ENCODE measurements at places on chromosomes 11 and 22.

- no peak for DNase-seq
Observed at GRCh38 chr11:22536071-22536470, 89.6 kb downstream of the FANCF start.

GRCh38 chr11:21110415-21110814 lies 441.0 kb downstream of the NELL1 start:
- DNase-seq, result no peak

DNA sequence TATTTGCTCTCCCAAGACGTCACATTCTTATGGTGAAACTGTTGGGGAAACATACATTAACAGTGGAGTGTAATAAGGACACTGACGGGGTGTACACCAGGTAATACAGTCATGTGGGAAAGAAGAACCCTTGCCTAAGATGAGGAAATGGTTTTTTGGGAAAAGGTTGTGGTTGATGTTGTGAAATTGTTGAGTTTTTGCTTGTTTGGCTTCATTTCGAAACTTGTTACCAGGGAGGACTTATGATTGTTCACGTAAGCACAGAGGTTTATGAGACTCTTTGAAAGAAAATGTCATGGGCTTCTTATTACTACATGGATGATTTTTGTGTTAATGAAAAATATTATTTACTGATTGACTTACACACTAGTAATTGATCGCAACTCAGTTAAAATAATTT lies 16.8 kb downstream of the ANO3 start:
- no peak for DNase-seq

DNA sequence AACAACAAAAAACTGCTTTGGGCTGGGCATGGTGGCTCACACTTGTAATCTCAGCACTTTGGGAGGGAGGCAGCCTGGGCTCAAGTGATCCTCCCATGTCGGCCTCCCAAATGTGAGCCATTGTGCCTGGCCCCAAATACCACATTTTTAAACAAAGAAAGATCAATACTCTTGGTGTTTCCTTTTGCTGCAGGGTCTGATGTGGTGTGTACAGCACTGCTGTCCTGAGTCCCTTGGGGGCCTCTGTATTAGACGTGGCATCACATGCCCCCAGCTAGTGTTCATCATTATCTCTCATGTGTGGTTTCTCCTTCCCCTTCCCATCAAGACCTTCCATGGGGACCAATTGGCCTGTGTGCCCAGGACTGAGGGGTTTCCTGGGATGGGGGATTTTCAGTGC lies 20.5 kb upstream of the XBP1 start:
- no peak for DNase-seq

DNA sequence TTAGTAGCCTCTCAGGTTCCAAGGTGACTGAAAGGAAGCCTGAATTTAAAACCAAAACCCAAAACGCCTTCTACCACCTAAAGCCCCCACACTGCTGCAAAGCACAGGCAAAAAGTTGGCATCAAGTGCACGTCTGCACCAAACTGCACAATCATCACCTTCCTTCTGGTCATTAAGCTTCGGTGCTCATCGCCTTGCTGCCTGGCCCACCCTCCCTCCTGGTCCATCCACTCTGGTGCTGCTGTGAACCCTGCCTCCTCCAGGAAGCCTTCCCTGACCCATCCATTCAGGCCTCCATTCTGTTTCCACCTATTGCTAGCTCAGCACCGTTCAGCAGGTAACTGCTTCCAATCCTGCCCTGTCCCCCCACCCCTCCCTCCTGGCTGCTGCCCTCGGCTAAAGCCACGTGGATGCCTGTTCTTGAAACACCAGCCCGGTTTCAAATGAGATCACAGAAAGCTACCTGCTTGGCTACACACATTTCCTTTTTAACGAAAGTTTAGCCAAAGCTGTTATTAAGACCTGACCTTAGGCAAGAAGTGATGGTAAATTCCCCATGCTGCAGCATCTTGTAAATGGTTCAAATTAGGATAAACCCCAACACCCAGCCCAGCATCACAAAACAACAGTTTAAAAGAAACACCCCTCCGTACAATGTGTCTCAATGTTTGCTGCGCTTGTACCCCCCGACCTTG lies 53.8 kb upstream of the CD5 start:
- DNase-seq, result no peak

- DNase-seq, result no peak
Observed at GRCh38 chr11:71223081-71223405, 29.3 kb downstream of the SHANK2 start.

DNA sequence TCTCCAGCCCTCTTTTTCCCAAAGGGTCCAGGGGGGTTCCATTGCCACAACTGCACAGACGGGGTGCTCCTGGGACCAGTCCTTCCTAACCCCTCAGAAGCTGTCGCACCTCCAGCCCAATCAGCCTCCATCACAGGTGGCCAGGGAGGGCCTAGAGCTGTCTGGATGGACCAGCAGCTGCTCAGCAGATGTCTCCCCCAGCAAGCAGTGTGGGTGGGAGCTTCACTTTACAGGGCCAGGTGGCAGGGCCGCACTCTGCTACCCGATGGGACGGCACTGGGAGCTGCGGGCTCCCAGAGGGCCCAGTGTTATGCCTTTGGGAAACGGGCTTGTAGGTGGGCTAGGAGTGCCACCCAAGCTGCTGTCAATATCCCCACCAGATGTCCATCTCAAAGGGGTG lies 120.5 kb downstream of the DSCAML1 start:
- no peak for DNase-seq

All from GM19239 (cell line).